ENCODE measurements at places on chromosomes 11 and 22.
A peak's percentile ranks its signal among the peaks of the same experiment; 100 is the strongest.

- peak; percentile 83 for DNase-seq
Measured at GRCh38 chr22:35231585-35232084, 25.7 kb upstream of the HMGXB4 start.

DNA sequence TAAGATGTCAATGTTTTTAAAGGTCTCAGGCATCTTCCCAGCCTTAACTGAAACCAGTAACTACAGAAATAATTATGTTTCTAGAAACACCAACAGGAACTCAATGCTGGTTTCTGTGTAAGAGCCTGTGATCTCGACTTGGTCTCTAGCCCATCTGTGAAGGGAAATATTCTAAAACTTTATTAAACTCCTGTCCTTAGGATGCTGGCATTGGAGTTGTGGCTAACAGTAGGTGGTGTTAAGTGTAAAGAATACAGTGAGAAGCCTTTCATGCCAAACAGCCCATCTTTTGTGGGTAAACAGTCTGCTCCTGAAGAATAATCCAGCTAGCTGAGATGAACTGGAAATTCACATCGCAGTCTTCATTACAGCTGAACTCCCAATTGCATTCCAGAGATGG is 133.2 kb downstream of the ADAMTS15 start:
- no peak for DNase-seq

GRCh38 chr11:104956528-104956927 is 11.8 kb downstream of the CASP4 start:
- DNase-seq = no peak

GRCh38 chr11:134224710-134225664 is 516 bp downstream of the VPS26B start:
- peak; percentile 55 for DNase-seq

DNA sequence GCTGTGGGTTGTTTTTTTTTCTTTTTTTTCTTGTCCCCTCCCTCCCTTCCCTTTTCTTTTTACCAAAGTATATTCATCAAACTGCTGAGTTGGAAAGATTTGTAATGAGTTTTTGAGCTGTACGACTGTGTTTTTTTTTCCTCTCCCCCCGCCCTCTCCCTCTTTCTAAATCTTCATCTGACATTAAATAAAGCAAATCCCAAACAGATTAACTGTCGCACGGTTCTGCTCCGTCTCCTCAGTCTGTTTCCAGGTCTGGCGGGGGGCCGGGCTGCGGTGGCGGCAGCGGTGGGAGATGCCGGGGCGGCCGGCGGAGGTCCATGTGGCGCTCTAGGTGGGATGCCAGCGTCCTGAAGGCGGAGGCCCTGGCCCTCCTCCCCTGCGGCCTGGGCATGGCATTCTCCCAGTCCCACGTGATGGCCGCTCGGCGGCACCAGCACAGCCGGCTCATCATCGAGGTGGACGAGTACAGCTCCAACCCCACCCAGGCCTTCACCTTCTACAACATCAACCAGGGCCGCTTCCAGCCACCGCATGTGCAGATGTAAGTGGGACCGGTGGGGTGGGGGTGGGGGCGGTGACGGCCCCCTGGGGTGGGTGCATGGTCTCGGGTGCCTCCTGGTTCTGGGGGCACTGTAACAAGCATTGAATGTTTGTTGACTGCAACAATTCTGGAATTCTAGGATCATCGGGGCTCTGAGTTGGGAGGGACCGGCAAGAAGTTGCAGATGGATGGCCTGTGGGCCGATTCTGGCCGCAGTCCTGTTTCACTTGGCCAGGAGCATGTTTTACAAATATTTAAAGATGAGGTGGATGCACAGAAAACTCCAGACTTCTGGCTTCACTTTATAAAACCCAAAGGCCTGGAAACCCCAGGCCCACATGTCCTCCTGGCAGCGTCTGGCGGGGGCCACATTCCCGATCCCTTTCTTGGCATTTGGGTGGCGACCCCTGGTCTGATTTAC is 13.1 kb downstream of the MPPED1 start:
- no peak for DNase-seq

GRCh38 chr11:112460141-112460540 is 199.5 kb upstream of the PLET1 start:
- no peak for DNase-seq

- peak; percentile 99 for DNase-seq
Measured at GRCh38 chr11:64916775-64917662, at the start of gene ATG2A. TSS of gene ATG2A (minus strand) at chr11:64917209. CDS start at chr11:64917135, 74 bp downstream.

DNA sequence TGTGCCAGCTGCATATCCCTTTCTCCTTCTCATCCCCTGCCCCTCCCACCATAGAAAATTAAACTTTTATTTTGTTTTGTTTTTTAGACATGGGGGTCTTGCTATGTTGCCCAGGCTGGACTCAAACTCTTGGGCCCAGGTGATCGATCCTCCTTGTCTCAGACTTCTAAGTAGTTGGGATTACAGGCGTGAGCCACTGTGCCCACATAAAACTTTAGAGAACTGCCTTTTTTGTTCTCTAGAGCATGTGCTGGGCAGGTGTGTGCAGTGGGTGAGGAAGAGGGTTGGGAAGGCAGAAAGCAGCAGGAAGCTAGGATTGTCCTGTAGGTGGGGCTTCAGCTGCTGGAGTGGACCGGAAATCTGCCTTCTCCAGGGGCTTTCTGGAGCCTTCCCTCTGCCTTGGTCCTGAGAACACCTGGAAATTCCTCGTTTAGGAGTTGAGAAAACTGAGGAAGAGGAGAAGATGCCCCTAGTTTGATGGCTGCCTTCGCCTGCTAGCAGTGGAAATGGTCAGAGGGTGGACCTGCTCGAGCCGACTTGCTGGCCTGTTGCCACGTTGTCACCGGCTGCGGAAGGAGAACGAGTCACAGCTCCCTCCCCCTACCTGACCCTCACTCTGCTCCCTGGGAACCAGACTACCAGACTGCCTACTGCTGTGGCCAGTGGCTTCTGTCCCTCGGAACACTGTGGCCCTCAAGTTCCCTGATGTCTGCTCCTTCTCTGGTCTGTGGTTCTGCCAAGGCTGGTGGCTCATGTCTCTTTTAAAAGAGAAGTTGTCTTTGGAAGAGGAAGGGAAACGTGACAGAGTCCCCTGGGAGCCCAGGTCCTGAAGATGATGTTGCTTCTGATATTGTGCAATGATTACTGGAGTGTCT is 4.0 kb downstream of the ST14 start:
- no peak for DNase-seq

DNA sequence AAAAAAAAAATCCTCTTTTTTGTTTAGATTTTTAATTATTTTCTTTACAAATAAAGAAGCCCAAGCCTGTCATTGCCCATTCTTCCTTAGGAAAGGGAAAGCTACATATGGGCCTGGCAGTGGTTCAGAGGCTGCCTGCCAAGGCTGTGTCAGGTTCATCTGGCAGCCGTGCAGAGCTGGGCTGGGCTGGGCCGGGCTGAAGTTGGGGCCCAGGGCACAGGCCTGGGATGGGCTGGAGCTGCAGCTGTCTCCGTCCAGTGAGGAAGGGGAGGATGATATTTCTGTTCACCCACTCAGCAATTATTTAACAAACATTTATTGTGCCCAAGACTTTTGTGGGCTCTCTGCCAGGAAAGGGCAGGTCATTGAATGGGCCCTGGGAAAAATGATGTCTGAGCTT is 4.6 kb downstream of the PRR5L start:
- DNase-seq = no peak

- no peak for DNase-seq
Measured at GRCh38 chr11:44466531-44467205, 98.8 kb upstream of the CD82 start.

GRCh38 chr11:71929491-71929890 is 645 bp downstream of the RNF121 start:
- DNase-seq = no peak

GRCh38 chr11:100918551-100919500 is 210.8 kb downstream of the PGR start:
- no peak for DNase-seq

GRCh38 chr11:27089746-27090145 is 49.1 kb downstream of the BBOX1 start:
- DNase-seq = no peak

DNA sequence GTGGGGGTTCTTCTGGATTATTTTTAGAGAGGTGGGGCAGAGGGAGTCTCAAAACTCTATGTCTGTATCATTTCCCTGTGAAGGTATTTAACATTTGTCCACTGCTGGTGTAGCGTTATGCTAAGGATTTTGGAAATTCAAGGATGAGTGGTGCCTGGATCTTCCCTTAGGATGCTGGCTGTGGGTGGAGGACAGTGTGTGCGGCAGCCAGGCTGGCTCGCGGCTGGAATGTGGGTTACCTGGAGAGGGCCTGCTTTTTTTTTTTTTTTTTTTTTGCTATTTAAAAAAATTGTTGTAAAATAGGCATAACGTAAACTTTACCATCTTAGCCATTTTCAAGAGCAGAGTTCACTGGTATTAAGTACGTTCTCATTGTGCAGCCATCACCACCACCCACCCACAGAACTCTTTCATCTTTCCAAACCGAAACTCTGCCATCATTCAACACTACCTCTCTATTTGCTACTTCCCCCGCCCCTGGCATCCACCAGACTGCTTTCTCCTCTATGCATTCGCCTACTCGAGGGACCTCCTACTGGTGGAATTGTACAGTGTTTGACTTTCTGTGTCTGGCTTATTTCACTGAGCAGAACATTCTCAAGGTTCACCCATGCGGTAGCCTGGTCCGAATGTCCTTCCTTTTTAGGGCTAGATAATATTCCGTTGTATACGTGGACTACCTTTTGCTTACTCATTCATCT is 67.1 kb downstream of the PARVB start:
- DNase-seq = no peak

- no peak for DNase-seq
Measured at GRCh38 chr11:32018672-32019071, 72.2 kb upstream of the RCN1 start.

- no peak for DNase-seq
Measured at GRCh38 chr22:35312198-35313059, 12.7 kb downstream of the TOM1 start.

- DNase-seq = no peak
Measured at GRCh38 chr11:121571506-121571905, 118.7 kb upstream of the SORL1-AS1 start.

GRCh38 chr22:39482768-39483167 is 19.3 kb upstream of the MIEF1 start:
- no peak for DNase-seq

- DNase-seq = no peak
Measured at GRCh38 chr11:70068345-70068744, 9.8 kb upstream of the ANO1 start.

DNA sequence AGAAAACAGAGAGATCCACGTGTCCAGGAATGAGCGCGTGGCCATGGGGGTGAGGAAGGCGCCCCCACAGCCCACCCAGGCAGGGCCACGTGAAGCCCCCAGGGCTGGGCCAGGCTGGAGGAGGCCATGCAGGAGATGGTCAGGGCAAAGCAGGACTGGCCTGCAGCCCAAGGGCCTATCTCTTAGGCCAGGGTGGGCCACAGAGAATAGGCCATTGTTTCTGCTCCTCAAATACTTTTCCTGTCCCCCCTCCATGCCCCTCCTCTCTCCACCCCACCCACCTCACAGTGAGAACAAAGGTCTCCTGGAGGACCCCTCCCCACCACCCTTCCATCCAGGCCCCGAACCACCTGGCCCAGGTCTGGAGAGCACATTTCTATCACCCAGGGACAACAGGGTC is 8.3 kb upstream of the CDC42EP1 start:
- no peak for DNase-seq

GRCh38 chr22:44139773-44140172 is 41.0 kb upstream of the PARVG start:
- no peak for DNase-seq

GRCh38 chr11:10699072-10699471 is 5.5 kb upstream of the IRAG1 start:
- no peak for DNase-seq

GRCh38 chr11:118911880-118912741 is 13.6 kb downstream of the BCL9L start:
- DNase-seq = no peak

- DNase-seq = no peak
Measured at GRCh38 chr11:71991494-71991893, 7.2 kb upstream of the IL18BP start.

DNA sequence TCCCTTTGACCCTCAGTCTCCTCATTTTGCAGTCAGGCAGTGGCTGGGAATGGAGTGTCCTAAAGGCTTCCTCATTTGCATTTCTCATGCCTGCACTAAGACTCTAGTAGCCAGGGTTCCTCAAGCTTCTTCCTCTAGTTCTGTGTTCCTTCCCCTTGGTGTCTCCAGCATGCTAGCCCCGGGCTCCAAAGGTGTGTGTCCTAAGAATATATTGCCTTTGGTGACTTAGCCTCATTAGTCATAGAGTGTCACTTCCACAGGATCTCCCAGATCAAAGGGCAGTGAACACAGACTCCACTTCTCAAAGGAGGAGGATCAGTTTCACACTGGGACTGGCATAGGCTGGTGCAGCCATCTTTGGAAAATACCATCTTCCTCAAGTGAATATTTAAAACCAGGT is 21.4 kb upstream of the ACER3 start:
- no peak for DNase-seq
